ENCODE measurements at places on chromosomes 13 and 19.

DNA sequence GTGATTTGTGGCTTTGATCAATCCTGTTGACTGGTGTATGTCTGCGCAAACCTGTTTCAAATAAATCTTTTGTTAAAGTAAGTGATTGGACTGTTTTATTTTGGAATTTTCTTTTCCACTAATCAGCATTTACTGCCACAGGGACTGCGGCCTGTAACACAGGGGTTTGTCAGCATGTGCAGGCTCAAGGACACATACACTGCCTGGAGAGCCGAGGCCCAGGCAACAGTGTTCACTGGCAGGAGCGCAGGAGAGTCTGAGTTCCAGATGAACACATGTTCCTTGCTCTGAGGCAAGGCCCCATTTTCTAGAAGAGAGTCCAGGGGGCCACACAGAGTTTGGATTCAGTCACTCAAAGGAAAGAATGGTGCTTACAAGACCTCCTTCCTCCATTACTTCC, 26.0 kb downstream of the SHISA2 start:
- DNase-seq: no peak

- DNase-seq: no peak
Observed at GRCh38 chr19:16544473-16545231, 2.4 kb upstream of the CHERP start.

- no peak for DNase-seq
Observed at GRCh38 chr13:79502859-79503468, 22.0 kb downstream of the NDFIP2 start.

DNA sequence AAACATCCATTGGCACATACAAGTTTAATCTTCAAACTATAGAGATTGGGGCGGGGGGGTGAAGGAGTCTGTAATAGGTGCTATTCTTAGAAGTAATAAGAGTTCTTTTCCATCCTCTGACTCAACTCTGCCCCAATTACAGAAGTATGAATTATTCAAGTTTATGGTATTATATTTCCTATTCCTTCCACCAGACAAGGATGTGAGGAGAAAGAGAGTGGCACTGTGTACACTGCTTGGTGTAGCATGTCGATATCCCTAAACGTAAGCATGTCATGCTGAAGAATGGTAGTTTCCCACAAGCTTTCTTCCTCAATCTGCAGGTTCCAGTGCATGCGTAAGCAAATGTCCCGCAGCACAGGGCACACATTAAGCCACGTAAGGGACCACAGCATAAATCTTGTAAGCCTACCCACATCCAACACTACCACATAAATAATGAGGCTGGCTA, 14.1 kb downstream of the BRD4 start:
- DNase-seq: no peak

DNA sequence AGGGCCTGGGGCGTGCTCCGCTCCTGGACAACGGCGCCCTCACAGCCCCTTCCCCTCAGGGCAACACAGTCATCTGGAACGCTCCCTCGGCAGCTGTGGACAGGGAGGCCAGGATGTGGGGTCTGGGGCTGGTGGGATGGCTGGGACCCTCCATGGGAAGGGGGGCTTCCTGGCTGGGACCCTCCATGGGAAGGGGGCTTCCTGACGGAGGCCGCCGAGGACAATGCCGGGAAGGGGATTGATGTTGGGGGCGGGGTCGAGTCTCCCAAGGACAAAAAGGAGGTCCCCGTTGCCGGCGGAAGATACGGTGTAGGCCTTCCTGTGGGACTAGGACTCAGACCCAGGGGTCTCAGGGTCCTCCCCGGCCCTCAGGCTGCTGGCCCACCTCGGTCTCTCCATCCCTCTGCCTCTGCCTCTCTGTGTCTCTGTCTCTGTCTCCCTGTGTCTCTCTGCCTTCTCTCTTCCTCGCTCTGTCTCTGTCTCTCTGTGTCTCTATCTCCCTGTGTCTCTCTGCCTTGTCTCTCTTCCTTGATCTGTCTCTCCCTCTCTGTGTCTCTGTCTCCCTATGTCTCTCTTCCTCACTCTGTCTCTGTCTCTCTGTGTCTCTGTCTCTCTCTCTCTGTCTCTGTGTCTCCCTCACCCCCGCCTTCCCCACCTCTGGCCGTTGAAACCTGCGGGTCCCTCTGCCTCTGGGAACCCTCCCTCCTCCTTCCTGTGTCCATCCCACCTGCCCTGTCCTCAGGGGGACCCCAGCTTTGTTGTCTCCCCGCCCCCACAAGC, 2.7 kb upstream of the MADCAM1 start:
- DNase-seq: no peak

GRCh38 chr19:45821103-45821521, 6.0 kb upstream of the RSPH6A start:
- no peak for DNase-seq

DNA sequence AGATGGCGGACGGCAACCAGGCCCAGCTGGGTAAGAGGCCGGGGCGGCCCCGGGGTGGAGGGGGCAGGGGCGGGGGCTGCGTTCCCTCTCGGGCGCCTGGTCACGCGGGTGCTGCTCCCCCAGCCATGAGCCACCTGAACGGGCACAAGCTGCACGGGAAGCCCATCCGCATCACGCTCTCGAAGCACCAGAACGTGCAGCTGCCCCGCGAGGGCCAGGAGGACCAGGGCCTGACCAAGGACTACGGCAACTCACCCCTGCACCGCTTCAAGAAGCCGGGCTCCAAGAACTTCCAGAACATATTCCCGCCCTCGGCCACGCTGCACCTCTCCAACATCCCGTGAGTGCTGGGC, 11.1 kb downstream of the PTBP1 start:
- DNase-seq: no peak

- no peak for DNase-seq
Observed at GRCh38 chr19:56538254-56538760, 441 bp upstream of the ZFP28 start.

- no peak for DNase-seq
Observed at GRCh38 chr19:34888091-34888490, 38.6 kb upstream of the ZNF30 start.

DNA sequence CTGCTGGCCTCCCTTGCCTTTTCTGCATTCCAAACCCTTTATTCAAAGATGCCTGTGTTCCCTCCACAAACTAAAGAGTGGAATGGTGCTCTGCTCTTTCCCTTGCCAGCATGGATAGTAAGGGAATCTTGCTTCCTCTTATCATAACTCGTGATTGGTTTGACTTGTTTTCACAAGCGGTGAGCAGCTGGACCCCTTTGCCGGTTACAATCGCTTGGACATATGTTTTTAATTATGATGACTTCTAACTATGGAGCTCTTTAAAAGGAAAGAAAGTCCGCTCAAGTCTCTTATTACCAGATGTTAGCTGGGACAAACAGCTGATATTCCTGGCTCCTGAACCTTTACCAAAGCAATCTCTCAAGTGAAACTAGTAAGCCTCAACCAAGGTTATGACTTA, 1094.7 kb downstream of the UQCRFS1 start:
- DNase-seq: no peak

GRCh38 chr19:48872182-48872883, at the start of gene PPP1R15A:
Gene PPP1R15A, plus strand, starts transcription at chr19:48872421. Its CDS starts 813 bp downstream, at chr19:48873234.
- peak; percentile 93 for DNase-seq

GRCh38 chr13:50365408-50366391, 350.5 kb downstream of the KCNRG start:
- peak; percentile 86 for DNase-seq

- DNase-seq: no peak
Observed at GRCh38 chr19:47113850-47114651, 475 bp upstream of the ZC3H4 start.

DNA sequence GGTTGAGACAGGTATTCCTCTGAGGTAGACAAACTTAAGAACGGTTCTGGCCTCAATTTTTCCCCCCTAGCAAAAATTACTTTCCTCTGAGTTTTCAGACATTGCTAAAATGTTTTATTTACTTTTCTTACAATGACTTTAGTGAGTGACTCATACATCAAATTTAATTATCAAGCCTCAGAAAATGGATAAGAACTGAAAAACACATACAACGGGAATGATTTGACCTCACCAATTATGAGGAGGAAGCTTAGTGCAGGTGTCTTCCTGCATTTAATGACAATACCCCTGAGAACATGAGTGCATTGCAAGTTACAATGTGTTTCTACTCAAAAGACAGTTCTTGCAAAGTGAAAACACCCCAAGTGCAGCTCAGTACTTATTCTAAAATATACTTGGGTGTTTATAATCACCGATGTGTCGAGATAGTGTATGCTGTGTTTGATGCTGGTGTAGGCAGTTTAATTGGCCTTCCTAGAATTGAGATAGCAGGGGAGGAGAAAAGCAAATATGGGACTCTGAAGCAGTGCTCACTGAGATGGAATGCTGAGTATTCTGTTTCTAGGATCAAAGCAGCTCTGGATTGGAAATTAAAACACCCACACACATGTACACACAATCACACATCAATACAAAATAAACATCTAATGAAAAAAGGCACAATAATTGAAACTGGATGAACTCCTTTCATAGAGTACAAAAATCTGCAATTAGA, 189.5 kb upstream of the SLC10A2 start:
- DNase-seq: no peak

DNA sequence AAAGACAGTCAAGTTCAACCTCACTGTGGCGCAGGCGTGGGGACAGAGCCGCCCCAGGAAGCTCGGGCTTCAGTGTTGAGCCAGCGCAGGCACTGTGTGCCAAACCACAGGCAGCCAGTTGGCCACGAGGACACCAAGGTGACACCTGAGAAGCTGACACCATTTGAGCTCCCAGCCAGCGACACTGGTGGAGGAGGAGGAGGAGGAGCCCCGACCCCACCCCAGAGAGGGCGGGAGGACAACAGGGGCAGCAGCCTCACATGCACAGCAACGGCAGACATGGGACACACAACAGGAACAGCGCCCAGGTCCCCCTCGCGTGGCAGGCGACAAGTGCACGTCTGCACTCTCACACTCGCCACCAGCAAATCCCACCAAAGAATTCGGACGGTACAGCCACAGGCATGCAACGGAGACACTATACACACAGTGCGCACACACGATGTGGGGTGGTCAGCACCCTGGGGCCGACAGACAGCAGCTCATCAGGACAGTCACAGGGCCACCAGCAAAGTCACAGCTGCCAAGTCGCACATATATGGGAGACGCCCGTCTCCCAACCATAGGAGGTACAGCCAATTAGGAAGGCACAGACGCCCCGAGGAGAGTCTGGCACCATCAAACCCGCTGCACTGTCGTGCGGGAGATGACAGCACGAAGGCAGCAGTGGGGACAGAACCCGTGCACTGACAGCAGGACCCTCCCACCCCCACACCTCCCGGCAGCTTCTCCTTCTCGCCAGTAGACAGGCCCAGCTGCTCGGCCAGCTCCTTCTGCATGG, 3.4 kb downstream of the EIF3G start:
- no peak for DNase-seq

GRCh38 chr13:20566898-20567874, at the start of gene IFT88:
Gene IFT88, plus strand, starts transcription at chr13:20567157. Its CDS starts 7,229 bp downstream, at chr13:20574386.
- DNase-seq: peak; percentile 86

GRCh38 chr13:28474491-28475134, 20.3 kb downstream of the FLT1 start:
- DNase-seq: no peak

- DNase-seq: no peak
Observed at GRCh38 chr13:41137241-41137640, 4.6 kb upstream of the KBTBD6 start.

GRCh38 chr19:30391554-30392551, 19.7 kb downstream of the ZNF536 start:
- DNase-seq: no peak

DNA sequence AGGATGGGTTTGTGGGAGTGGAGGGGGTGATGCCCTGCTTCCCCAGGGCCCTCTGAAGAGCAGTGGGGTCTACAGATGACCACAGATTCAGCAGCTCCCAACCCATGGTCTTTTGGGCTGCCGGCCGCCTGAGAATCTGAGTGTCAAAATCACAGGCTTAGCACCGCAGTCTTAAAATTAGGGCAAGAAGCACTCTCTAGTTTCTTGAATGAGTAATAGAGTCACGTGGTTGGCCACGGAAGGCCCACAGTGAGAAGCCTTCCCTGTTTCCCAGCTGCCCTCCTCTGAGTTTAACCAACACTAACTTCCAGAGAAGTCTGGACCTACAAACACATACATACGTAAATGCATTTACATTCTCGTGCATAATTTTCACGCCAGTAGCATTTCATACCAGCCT, 5.2 kb downstream of the PRMT1 start:
- DNase-seq: no peak

GRCh38 chr13:41150058-41150457, 17.5 kb upstream of the KBTBD6 start:
- DNase-seq: no peak

- no peak for DNase-seq
Observed at GRCh38 chr13:33008946-33009722, 7.1 kb upstream of the KL start.

DNA sequence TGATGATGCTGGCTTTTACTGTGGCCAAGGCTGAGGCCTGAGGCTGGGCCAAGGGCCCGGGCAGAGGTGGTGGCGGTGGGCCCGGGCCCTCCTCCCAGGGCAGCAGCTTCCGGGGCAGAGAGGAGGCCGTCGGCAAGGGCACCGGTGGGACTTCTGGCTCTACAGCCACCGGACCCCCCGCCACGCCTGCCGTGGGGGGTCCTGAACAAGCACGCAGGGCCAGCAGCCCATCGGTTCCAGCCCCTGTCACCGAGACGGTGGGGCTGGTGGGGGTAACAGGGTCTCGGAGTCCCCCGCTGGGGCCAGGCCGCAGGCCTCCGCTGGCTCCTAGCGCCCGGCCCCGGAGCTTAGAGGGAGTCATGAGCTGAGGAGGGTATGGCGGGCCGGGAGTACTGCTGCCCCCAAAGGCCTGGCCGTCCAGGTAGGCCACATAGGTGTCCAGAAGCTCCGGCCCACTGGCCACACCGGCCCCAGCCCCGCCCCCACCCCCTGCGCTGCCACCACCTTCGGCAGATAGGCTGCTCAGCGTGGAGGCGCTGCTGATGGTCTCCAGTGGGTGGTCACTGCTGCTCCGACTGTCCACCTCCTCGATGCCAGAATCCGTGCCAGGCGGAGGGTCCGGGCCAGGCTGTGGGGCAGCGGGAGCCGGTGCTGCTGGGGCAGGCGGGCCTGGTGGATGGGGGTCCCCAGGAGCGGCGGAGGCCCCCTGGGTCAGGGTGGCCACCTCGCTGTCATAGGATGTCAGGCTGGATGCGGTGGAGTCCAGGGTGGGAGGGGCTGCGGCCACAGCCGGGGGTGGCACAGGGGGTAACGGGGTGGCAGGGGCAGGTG, 17.3 kb downstream of the C19orf81 start:
- DNase-seq: no peak

GRCh38 chr13:108525827-108526226, 103.6 kb upstream of the MYO16 start:
- DNase-seq: no peak

GRCh38 chr13:46633416-46633815, 80.4 kb downstream of the LRCH1 start:
- no peak for DNase-seq

DNA sequence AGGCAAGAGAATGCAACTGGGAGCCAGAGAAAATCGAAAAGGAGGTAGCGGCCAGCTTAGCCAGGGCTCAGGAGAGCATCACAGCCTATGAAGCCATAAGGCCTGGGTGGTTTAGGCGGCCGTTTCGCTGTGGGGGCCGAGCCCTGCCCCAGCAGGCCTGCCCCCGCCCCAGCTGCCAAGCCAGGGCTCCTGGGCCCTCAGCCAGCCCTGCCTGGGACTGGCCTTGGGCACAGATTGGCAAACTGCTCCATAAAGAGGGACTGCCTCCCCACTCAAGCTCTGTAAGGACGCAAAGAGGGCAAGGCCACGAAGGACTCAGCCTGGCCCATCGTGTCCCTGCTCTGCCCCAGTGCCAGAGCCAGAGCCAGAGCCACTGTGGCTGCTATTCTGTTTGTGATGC, 10.2 kb downstream of the ZNF653 start:
- no peak for DNase-seq
